ENCODE measurements at places on chromosomes 11 and 22.

- no peak for DNase-seq
Measured at GRCh38 chr22:44543781-44544477, 45.9 kb upstream of the RTL6 start.

- no peak for DNase-seq
Measured at GRCh38 chr11:134516529-134516928, 104.5 kb upstream of the B3GAT1 start.

DNA sequence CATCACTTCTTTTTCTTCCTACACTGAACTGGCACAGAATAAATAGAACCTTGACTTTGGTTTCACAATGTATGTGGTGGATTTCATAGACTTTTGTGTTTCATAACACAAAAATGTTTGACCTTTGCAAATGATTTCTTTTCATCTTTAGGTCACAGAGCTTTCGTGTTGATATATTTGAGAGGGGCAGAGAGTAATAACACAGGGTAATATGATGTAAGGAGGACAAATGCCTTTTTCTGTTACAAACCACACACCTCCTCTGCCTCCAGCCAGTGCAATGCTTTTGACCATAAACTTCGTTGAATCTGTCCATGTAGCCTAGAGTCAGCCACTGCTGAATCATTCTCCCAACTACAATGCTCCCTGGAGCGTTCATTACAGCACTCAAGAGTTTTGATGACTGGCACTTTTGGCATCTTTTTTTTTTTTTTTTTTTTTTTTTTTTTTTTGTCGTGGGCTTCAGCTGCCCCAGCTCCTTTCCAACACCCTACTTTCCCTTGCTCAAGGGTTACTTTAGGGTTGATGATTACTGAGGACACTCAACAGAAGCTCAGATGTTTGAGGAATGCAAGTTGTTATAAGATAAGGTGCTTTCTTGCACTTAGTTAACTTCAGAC, 11.4 kb upstream of the CAT start:
- DNase-seq, result no peak

- DNase-seq, result no peak
Measured at GRCh38 chr11:18461909-18462308, 6.3 kb downstream of the LDHAL6A start.

DNA sequence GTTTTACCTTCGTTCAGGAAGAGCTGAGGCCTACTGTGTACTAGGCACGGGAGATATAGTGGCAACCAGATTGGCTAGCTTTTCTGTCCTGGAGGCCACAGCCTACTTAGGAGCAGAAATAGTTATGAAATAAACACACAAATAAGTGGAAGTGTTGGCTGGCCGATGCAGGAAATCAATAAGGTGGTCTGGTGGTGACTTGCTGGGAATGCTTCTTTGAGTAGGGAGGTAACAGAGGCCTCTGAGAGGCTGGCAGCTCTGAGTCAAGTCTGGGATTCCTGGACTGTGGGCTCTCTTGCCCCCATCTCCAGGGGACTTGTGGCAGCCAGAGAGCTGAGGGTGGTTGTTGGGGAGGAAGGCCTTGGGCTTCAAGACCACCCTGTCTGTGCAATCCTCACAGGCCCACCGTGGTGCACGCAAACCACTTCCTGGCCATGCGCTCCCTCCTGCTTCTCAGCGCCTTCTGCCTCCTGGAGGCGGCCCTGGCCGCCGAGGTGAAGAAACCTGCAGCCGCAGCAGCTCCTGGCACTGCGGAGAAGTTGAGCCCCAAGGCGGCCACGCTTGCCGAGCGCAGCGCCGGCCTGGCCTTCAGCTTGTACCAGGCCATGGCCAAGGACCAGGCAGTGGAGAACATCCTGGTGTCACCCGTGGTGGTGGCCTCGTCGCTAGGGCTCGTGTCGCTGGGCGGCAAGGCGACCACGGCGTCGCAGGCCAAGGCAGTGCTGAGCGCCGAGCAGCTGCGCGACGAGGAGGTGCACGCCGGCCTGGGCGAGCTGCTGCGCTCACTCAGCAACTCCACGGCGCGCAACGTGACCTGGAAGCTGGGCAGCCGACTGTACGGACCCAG, 4.1 kb downstream of the SERPINH1 start:
- DNase-seq, result no peak

- no peak for DNase-seq
Measured at GRCh38 chr22:49324527-49325491, 502.9 kb downstream of the BRD1 start.

- no peak for DNase-seq
Measured at GRCh38 chr11:38648604-38649003, 2050.6 kb upstream of the RAG2 start.

GRCh38 chr11:17471501-17471900, 5.1 kb downstream of the ABCC8 start:
- DNase-seq, result no peak

GRCh38 chr11:1224491-1225385, 1.9 kb downstream of the MUC5B start:
- DNase-seq, result no peak

DNA sequence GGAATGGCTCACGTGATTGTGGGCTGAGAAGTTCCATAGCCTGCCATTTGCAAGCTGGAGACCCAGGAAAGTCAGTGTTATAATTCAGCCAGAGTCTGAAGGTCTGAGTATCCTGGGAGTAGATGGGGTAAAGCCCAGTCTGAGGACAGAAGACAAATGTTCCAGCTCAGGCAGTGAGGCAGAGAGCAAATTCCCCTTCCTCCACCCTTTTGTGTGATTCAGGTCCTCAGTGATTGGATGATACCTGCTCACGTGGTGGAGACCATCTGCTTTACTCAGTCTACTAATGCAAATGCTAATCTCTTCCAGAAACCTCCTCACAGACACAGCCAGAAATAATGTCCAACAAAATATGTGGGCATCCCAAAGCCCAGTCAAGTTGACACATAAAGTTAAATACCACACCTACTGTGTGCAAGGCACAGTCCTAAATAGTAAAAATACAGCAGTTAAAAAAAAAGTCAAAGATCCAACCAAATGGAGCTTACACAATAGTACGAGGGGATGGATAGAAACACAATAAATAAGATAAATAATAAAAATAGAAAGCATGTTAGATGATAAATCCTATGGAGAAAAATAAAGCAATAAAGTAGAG, 13.2 kb upstream of the APOL6 start:
- no peak for DNase-seq

- no peak for DNase-seq
Measured at GRCh38 chr11:35887737-35888136, 56.1 kb upstream of the LDLRAD3 start.

DNA sequence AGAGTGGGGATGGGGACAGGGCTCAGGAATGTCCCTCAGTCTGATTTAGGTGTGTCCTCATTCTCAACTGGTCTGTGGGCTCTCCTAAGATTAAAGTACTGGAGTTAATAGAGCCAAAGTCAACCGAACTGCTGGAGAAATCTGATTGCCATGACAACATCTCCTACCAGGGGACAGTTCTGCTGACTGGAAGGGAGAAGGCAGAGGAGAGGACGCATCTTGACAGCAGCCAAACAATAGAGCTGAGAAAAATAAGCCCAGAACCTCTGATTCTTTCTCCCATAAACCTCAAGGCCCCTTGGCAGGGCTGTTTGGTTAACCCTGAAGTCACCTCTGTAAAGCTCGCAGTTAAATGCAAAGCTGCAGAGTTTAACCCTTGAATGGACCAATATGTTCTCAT, 2.8 kb downstream of the KCTD14 start:
- DNase-seq, result no peak

- DNase-seq, result no peak
Measured at GRCh38 chr11:12088047-12088481, 22.3 kb upstream of the MICAL2 start.

DNA sequence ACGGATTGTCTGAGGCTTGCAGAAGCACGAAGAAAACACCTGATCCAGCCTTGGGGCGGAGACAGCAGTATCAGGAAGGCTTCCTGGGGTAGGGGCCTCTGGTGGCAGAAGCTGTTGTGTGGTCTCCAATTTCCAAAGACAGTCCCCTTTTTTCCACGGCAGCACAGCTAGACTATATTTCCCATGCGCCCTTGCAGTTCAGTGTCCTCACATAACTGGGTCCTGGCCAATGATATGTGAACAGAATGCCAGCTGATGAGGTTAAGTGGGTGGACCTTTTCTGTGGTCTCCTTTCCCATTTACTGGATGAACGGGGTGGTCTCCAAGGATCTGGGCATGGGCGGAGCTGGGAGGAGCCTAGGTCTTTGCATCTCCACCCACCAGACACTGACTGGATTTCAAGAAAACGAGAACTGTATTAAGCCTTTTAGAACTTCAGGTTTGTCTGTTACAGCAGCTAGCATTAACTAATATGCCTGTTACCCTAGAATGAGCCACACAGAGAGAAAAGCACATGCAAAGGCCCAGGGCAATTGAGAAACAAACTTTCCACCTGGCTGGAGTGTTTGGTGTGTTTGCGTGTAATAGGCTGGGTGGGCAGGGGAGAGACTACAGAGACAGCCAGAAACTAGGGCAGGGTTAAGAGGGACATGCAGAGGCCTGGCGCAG, 6.2 kb downstream of the GAL3ST1 start:
- DNase-seq, result no peak

GRCh38 chr11:60905551-60906113, 753 bp downstream of the PRPF19 start:
- no peak for DNase-seq

- DNase-seq, result no peak
Measured at GRCh38 chr11:115578275-115578674, 74.1 kb upstream of the CADM1 start.

DNA sequence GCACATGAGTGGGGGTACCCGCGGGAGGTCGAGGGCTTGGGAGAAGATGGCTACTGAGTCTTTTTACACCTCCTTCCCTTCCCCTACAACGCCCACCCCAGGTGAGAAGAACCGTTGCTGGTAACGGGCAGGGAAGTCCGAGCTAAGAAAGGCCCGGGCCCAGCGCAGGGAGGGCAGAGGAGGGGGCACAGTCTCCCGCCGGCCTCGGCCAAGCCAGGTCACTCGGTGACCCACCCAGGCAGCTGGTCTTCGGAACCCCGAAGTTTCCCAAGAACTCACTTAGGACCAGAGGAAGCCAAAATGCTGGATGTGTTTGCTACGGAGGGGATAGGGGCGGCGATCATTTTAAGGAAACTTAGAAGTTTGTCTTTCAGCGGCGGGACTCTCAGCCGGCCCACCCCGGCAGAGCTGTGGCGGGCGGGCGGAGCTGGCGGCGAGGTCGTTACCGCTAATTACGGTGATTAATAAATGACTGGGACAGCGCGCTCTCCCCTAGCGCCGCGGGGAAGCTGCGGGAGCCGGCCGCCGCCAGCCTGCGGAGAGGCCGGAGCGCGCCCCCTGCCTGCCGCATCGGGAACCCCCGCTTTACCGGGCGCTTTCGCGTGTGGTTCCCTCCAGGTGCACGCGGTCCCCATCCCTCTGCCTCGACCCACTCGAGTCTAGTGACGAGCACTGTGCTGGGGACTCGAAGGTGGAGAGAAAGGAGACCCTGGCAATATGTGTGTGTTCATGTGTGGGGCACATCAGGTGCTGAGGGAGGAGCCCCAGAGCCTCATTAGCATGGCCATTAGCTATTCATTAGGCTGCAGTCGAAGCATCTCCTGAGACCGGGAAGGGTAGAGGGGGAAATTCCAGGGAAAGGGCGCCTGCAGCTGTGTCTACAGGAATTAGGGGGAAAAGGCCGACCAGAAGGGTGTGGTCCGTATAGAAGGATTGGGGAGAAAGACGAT, 945 bp downstream of the ROBO3 start:
- DNase-seq, result peak; percentile 15

- DNase-seq, result no peak
Measured at GRCh38 chr11:68050371-68050841, 11.6 kb downstream of the TCIRG1 start.

DNA sequence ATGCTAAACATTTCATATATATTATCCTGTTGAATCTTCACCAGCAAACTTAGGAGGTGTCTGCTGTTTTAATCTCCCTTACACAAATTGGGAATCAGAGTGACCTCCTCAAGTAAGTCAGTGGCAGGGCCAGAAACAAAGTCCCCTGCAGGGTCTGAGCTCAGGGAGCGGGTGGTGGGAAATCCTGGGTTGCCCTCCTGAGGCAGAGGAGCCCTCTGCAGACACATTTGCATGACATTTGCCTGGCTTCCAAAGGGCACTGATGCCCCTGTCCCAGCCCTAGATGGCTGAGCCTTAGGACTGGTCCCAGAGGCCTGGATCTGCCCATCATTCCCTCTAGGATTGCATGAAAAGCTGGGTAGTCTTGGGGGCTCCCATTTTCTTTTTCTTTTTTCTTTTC, 2.1 kb upstream of the INPP5J start:
- DNase-seq, result no peak

DNA sequence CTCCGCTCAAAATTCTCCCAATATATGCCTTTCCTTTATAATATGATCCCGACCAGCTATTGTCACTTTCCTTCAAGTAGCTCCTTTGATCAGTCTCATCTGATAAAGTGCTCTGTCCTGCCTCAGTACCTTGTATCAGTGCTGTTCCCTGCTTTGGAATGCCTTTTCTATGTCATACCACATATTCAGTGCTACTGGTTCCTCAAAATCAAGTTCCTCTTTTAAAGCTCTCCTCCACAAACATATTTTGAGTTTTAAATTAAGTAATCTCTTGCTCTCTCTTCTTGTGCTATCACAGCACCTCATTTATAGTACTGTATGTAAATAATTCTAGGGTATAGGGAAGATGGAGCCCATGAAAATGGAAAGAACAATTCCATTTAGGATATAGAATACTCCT, 137.1 kb upstream of the CTSC start:
- no peak for DNase-seq

DNA sequence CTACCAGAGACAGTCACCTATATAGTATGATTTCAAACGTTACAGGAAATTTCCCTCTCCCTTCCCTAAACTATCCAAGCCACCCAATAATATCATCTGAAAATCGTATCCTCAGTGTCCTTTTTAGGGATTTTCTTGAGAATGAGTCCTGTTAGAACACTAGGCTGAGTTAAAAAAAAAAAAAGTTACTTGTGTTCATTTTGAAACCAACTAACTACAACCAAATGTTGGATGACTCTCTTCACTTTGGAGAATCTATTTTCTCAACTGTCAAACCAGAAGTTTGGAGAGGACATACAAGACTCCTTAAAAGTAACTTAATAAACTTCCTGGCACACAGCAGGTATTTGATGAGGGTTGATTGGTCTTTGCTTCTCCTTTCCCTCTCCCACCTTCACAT, 183.2 kb upstream of the SESN3 start:
- no peak for DNase-seq

DNA sequence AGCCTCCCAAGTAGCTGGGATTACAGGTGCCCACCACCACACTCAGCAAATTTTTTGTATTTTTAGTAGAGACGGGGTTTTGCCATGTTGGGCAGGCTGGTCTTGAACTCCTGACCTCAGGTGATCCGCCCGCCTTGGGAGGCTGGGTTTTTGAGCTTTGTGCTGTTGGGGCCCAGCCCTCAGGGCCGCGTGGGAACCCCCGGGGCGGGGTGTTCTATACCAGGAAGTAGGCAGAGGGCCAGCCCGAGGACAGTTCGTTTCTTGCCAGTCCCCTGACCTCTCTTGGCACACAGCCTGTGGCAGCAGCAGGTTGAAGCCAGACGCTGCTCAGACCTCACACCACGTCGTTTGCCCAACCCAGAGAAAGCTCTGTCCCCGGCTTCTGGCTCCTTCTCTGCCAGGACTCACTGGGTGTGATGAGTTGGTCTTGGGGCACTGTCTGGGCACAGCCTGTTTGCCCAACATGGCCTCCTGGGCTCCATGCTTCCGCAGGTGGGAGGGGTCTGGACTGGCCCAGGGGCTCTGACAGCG, 24.9 kb upstream of the CHKA start:
- no peak for DNase-seq
